Spleen (tissue), 13 donors: ENCODE measurements at places on chromosomes 7 and 10. TPM values are rescaled to one million over a fixed set of nuclear protein-coding genes. Genes with fewer than 3 reads are reported as not detected.

The SPDYE16 gene
- polyA plus RNA-seq, result 0.13 TPM

The OPN1SW gene
- polyA plus RNA-seq, result not detected

The ELAPOR2 gene
- 2.7 TPM for polyA plus RNA-seq

The PLAC9 gene
- polyA plus RNA-seq, result 6.7 TPM

The TAS2R4 gene
- polyA plus RNA-seq, result 0.48 TPM

The PTN gene
- 4.5 TPM for polyA plus RNA-seq

The MINDY4 gene
- 0.63 TPM for polyA plus RNA-seq

The MMP21 gene
- 0.09 TPM for polyA plus RNA-seq

The SH2D4B gene
- 0.11 TPM for polyA plus RNA-seq
